ENCODE measurements at places on chromosomes 13 and 19.

GRCh38 chr13:76950101-76950500 is 1.8 kb downstream of the ACOD1 start:
- no peak for DNase-seq

GRCh38 chr19:16957151-16957701 is 68.4 kb downstream of the F2RL3 start:
- no peak for DNase-seq

DNA sequence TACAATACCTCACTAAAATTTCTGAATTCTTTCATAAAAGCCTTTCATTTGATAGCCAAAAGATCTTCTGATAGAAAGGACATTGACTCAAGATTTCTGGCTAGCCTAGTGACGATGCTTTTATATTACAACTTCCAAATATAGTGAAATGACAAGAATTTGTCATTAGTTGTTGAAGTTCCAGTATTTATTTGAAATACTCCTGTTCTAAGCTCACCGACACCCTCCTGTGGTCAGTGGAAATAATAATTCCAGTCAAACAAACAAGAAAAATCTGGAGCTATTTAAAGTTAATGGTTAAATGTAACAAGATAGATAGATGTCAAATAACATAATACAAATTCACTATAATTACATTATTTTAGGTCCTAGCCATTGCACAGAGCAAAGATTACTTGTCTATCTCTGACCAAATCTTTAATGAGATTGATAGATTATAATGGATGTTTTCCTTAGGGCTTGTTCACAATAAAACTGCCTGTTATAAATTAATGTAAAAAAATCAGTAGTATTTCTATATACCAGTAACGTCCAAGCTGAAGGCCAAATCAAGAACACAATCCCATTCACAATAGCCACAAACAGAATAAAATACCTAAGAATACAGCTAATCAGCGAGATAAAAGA is 195.5 kb downstream of the RGCC start:
- no peak for DNase-seq

DNA sequence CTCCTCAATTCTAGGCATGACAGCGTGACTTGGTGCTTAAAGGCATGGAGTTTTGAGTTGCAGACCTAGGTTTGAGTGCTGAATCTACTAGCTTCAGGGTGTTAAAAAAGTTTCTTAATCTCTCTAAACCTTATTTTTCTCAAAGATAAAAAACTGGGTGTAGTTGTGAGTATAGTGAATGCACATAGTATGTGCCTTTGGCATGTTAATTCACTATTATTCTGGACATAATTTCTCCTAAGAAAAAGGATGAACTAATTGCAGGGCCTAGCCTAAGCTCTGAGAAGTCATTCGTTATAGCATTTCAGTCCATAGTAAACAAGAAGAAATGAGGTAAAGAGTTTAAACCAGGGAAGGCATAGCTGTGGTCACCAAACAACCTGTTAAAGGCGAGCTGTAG is 149.0 kb downstream of the LACC1 start:
- no peak for DNase-seq

DNA sequence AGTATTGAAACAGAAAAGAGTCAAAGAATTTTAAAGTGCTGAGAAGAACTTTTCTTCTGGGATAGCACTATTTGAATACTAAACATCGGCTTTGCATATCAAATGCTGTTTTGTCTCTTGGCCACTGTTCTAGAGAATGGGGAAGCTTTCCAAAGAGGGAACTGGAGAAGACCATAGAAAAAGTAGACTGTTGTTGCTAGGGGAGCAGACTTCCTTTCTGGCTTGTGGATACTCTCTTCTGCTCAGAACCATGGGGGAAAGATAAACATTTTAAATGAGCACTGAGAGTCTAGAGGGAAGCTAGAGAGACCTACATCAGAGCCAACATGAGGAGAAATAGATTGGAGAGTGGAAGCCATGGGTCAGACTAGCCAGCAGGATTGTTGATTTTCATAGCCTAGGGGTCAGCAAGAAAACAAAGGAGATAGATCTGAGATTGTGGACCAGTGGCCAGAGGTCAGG is 315.7 kb downstream of the KCTD12 start:
- no peak for DNase-seq

- no peak for DNase-seq
These were observed 8.3 kb upstream of the ZNF254 start for GRCh38 chr19:24078680-24079079.
